Calu3 (cell line): ENCODE measurements at places on chromosomes 1 and 21. TPM values are rescaled to one million over a fixed set of nuclear protein-coding genes. Genes with fewer than 3 reads are reported as not detected.

DNA sequence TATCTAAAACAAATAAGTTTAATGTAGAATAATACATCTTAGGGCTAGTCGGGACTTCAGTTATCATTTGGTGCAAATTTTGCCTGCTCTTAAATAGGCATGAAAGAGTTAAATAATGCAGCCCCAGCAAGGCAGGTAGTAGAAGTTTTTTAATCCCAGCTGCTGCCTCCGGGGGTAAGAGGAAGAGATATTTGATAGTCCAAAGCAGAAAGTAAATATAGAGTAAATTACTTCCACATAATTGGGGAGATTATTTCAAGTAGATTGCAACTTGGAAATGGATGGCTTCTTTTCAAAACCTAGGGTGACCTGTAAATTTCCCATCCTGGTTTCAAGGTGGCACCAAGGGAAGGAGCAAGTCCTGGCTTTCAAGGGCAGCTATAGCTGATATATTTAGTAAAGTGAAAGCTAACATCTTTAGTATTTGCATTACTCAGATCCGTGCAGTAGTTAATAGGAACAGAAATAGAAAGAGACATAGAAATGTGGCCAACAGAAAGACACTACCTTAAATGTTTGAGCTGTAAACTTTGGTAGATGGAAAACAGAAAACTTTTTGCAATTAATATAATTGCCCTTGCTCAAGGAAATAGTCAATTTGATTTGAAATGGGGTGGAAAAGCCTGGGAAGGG, 109.1 kb downstream of the LMO4 start:
- no peaks in the 10 kb centered on the region for H3K27me3 ChIP-seq
- H3K27ac ChIP-seq = no peak overlapping the region
- no peak overlapping the region for H3K4me3 ChIP-seq
- no peaks in the 10 kb centered on the region for H3K36me3 ChIP-seq

ARHGEF10L gene
- total RNA-seq = 19.6 and 20.1 TPM in 2 replicates

DNA sequence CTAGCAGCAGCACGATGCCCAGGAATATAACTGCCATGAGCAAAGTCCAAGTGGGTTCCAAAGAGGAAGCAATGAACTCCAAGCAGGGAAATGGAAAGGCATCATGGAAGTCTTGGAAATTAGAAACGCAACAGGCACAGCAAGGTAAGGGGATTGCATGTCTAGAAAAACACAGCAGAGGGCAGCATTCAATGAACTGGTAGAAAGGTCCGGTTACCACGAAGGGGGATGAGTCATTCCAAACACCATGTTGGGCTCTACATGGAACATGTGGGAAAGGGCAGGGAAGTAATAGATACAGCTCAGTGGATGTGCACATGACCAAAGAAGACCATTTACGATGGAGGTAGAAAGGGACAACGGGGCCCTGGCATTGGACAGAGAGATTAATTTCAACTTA, 36.4 kb downstream of the RXRG start:
- peak; percentile 53 for DNase-seq
- H3K4me1 ChIP-seq = no peaks in the 10 kb centered on the region
- H3K4me3 ChIP-seq = no peak overlapping the region
- H3K36me3 ChIP-seq = no peaks in the 10 kb centered on the region

DCDC2B gene
- total RNA-seq = not detected in 2 replicates

TMEM240 gene
- 5.0 and 5.1 TPM in 2 replicates for total RNA-seq

- H3K27me3 ChIP-seq = peaks cover 13% of the 10 kb centered on the region
- DNase-seq = no peak
- H3K27ac ChIP-seq = no peak overlapping the region
- H3K4me3 ChIP-seq = no peak overlapping the region
These were observed 10.7 kb upstream of the ERO1B start for GRCh38 chr1:236292425-236292824.

DNA sequence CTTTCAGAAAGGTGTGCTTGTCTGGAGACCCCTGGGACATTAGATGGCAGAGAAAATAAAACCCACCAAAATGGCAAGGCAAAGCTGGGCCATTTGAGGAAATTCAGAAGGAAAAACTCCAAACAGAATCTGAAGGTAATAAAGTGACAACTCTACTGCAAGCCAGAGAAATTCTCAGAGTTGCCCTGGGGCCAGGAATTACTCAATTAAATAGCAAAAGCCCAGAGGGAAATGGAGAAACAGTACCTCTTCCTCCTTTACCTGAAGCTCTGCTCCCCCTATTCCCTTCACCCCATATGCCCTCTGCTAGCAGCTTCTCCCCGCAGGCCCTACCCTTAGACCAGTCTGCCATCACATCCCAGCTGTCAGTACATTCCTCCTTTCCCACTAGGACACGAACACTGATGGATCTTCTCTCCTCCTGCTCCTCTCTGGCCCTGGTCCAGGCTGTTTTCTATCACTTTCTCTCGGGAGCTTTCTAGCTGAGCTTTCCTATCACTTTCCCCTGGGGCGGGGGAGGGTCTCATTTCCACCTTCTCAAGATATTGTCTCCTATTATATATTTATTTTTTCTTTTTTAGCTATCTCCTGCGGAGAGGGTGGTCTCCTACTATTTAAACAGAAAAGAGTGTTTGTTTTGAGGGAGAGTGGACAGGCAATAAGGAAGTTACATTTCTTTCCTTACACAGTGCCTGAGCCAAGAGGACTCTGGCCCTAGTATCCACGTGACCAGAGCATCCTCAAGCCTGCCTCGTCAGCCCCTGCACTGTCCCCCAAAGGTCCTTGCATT, 47.7 kb upstream of the RBM15 start:
- H3K36me3 ChIP-seq = no peaks in the 10 kb centered on the region
- no peaks in the 10 kb centered on the region for H3K27me3 ChIP-seq
- H3K4me1 ChIP-seq = peaks cover 19% of the 10 kb centered on the region

- H3K36me3 ChIP-seq = peaks cover 50% of the 10 kb centered on the region
- peaks cover 42% of the 10 kb centered on the region for H3K4me1 ChIP-seq
- peak overlapping the region; percentile 87 for H3K4me3 ChIP-seq
- H3K27ac ChIP-seq = peak overlapping the region; percentile 85
- no peaks in the 10 kb centered on the region for H3K27me3 ChIP-seq
These were observed 1.1 kb downstream of the CTPS1 start for GRCh38 chr1:40980453-40981121.
